ENCODE measurements at places on chromosomes 2 and 18.

GRCh38 chr18:8946066-8946838 lies 156.2 kb upstream of the NDUFV2 start:
- DNase-seq = no peak
- no peaks in the 10 kb centered on the region for H3K27me3 ChIP-seq
- H3K27ac ChIP-seq = peak overlapping the region; percentile 44
- peaks cover 65% of the 10 kb centered on the region for H3K4me1 ChIP-seq
- H3K36me3 ChIP-seq = peaks cover 5% of the 10 kb centered on the region
- no peak overlapping the region for H3K4me3 ChIP-seq

GRCh38 chr2:23545396-23545795 lies 160.4 kb downstream of the KLHL29 start:
- H3K36me3 ChIP-seq = no peaks in the 10 kb centered on the region
- no peak overlapping the region for H3K27ac ChIP-seq

- H3K27ac ChIP-seq = no peak overlapping the region
- no peak for DNase-seq
- no peaks in the 10 kb centered on the region for H3K27me3 ChIP-seq
- no peaks in the 10 kb centered on the region for H3K36me3 ChIP-seq
- no peaks in the 10 kb centered on the region for H3K4me1 ChIP-seq
These were observed 99.0 kb downstream of the MBD2 start for GRCh38 chr18:54125429-54125828.

DNA sequence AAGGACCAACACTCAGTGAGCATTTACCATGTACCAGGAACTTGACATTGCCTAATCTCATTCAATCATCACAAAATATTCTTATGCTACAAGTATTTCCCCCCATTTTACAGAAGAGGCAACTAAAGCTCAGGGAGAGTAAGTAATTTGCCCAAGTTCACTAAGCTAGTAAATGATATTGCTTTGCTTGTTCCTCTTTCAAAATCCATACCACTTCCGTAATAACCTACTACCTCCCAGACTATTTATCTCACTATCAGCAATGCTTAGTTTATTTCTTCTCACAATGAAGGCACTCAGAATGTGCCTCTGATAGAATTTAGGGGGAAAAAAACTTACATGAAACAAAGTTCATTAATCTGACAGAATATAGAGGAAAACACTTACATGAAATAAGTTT lies 1070.9 kb upstream of the FANCL start:
- H3K27me3 ChIP-seq = no peaks in the 10 kb centered on the region
- no peak for DNase-seq
- H3K4me3 ChIP-seq = no peak overlapping the region
- no peak overlapping the region for H3K27ac ChIP-seq

DNA sequence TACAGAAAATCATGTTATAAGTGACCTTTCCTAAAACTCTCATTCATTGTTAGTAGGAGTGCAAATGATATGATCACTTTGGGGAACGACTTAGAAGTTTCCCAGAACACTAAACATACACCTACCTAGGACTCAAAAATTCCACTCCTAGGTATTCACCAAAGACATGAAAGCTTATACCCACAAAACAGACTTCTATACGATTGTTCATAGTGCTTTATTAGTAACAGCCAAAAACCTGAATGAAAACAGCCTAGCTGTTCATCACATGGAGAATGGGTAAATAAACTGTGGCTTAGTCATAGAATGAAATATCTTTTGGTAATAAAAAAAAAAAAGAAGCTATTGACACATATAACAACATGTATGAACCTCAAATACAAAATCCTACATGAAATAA lies 8.8 kb downstream of the NOL10 start:
- no peaks in the 10 kb centered on the region for H3K27me3 ChIP-seq
- H3K4me3 ChIP-seq = no peak overlapping the region
- H3K4me1 ChIP-seq = no peaks in the 10 kb centered on the region
- H3K36me3 ChIP-seq = peaks cover 5% of the 10 kb centered on the region
- DNase-seq = no peak
- H3K27ac ChIP-seq = no peak overlapping the region

DNA sequence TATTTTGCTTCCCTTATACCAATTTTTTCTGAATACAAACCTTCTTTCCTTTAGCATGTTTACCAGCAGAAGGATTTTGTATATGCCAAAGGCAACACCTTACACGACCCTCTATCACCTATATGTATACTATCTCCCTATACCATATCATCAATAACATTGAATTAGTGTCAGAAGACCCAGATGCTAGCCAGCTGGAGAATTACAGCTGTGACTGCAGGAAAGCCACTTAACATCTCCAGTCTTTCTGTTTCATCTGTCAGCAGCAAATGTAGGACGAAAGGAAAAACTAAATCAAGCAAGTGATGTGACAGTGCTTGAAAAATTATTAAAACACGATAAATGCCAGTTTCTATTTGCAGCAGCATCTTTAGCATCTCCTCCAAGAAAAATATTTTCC lies 193.7 kb downstream of the STK39 start:
- H3K4me3 ChIP-seq = no peak overlapping the region
- no peaks in the 10 kb centered on the region for H3K27me3 ChIP-seq
- no peak for DNase-seq
- peaks cover 20% of the 10 kb centered on the region for H3K36me3 ChIP-seq
- H3K27ac ChIP-seq = no peak overlapping the region
- no peaks in the 10 kb centered on the region for H3K4me1 ChIP-seq

DNA sequence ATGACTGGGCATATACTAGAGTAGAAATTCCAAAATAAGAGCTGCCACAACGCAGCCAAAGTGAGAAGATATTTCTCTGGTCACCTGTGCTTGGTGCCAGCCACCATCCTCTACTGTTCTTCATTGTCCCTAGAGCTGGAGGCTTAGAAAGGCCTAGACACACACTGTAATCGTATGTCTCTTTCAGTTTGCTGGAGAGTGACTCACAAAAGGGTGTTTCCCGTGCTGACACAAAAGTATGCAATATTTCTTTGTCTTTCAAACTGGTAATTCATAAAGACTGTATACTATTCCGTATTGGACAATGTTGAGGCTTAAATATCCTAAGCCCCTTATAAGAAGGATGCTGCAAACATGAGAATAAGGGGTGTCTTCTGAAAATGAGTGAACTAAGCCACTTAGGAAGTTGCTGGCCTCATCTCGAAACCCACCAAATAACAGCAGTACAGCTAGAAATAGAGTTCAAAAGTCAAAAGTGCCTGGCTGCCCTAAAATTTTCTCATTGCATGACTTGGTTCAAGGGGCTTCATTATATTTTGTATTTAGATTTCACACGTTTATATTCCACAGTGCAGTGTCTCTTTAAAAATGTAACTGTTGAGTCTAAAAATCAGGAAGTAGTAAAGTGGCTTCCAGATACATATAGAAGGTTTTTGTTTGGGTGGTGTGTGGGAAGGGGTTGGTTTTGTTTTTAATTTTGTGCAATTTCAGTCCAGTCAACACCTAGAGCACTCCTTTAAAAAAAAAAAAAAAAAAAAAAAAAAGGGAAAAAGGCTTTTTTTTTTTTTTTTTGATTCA lies 601.1 kb downstream of the ARHGAP15 start:
- peaks cover 17% of the 10 kb centered on the region for H3K4me1 ChIP-seq
- H3K36me3 ChIP-seq = no peaks in the 10 kb centered on the region
- no peak overlapping the region for H3K4me3 ChIP-seq
- H3K27me3 ChIP-seq = no peaks in the 10 kb centered on the region

DNA sequence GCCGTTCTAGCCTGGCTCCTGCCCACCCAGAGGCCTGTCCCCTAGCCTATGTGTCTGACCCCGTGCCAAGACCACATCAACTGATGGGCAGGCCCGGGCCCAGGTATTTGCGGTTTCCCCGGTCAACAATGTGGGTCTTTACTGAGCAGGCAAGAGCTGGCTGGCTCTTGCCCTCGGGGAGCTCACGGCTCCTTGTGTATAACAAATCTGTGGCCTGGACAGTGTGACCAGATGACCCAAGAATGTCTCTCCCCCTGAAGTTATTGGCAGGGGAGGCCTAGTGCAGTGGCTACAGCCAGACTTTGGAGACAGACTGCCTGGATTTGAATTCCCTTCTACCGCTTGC lies 179.6 kb downstream of the KLHL29 start:
- no peak overlapping the region for H3K27ac ChIP-seq
- DNase-seq = no peak
- no peaks in the 10 kb centered on the region for H3K27me3 ChIP-seq
- peaks cover 8% of the 10 kb centered on the region for H3K4me1 ChIP-seq
- H3K4me3 ChIP-seq = no peak overlapping the region

DNA sequence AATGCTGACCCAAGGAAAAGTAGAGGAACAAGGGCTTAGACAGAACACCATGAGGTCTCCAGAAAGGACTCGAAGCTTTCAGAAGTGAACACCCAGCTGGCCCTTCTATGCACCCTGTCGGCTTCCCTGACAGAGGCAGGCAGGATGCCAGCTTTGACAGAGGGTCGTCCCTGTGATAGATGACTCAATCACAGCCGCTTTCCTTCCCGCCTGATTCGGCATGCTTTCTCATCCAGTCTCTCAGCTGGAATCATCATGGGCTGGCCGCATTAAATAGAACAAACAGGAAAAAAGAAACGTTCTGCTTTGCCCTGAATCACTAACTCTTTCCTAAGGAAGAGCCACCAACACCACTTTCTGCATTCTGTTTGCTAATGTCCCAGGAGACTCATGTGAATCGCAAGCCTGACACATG lies 140.3 kb upstream of the RAB12 start:
- no peaks in the 10 kb centered on the region for H3K4me1 ChIP-seq
- no peak for DNase-seq
- H3K36me3 ChIP-seq = no peaks in the 10 kb centered on the region
- H3K27ac ChIP-seq = no peak overlapping the region
- H3K27me3 ChIP-seq = peaks cover 87% of the 10 kb centered on the region

GRCh38 chr18:56309104-56309503 lies 329.3 kb downstream of the TXNL1 start:
- no peaks in the 10 kb centered on the region for H3K4me1 ChIP-seq
- H3K27me3 ChIP-seq = peaks cover 39% of the 10 kb centered on the region
- no peak overlapping the region for H3K27ac ChIP-seq
- no peak overlapping the region for H3K4me3 ChIP-seq
- no peaks in the 10 kb centered on the region for H3K36me3 ChIP-seq
- no peak for DNase-seq

DNA sequence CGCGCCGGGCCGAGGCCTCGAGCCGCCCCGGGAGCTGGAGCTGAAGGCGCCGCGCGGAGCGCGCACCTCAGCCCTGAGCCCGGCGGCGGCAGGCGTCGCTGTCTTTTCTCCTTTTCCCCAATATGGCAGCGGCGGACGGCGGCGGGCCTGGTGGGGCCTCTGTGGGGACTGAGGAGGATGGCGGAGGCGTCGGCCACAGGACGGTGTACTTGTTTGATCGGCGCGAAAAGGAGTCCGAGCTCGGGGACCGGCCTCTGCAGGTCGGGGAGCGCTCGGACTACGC lies 369 bp downstream of the SMCHD1 start:
- H3K4me1 ChIP-seq = peaks cover 9% of the 10 kb centered on the region
- DNase-seq = no peak
- H3K27me3 ChIP-seq = no peaks in the 10 kb centered on the region
- peak overlapping the region; percentile 95 for H3K27ac ChIP-seq
- H3K4me3 ChIP-seq = peak overlapping the region; percentile 92

DNA sequence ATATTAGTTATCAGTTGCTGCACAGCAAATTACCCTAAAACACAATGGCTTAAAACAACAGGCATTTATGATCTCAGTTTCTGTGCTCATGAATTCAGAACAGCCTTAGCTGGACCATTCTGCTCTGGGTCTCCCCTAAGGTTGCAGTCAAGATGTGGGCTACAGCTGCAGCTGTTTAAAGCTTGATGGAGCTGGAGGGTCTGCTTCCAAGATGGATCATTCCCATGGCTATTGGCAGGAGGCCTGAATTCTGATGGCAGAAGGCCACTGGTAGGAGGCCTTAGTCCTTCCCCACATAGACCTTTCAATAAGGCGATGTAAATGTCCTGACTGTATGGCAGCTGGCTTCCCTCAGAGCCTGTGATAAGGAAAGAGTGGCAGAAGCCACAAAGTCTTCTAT lies 118.6 kb upstream of the SERPINE2 start:
- peaks cover 15% of the 10 kb centered on the region for H3K4me1 ChIP-seq
- no peak overlapping the region for H3K27ac ChIP-seq
- no peaks in the 10 kb centered on the region for H3K36me3 ChIP-seq
- no peak for DNase-seq

- H3K27me3 ChIP-seq = no peaks in the 10 kb centered on the region
- no peak for DNase-seq
- H3K27ac ChIP-seq = no peak overlapping the region
These were observed 69.7 kb downstream of the FEZ2 start for GRCh38 chr2:36528274-36528673.

DNA sequence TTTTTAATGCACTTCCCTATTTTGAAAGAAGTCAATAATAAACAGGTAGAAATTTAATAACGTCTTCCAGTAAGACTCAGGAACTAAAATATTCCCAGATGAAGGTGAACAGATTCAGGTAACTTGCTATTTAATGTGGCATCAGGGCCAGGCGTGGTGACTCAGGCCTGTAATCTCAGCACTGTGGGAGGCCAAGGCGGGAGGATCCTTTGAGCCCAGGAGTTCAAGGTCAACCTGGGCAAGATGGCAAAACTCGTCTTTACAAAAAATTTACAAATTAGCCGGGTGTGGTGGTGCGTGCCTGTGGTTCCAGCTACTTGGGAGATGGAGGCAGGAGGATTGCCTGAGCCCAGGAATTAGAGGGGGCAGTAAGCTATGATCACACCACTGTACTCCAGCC lies 81.8 kb downstream of the NXPH2 start:
- no peak for DNase-seq
- no peaks in the 10 kb centered on the region for H3K36me3 ChIP-seq
- no peaks in the 10 kb centered on the region for H3K27me3 ChIP-seq
- H3K4me1 ChIP-seq = no peaks in the 10 kb centered on the region
- no peak overlapping the region for H3K27ac ChIP-seq

DNA sequence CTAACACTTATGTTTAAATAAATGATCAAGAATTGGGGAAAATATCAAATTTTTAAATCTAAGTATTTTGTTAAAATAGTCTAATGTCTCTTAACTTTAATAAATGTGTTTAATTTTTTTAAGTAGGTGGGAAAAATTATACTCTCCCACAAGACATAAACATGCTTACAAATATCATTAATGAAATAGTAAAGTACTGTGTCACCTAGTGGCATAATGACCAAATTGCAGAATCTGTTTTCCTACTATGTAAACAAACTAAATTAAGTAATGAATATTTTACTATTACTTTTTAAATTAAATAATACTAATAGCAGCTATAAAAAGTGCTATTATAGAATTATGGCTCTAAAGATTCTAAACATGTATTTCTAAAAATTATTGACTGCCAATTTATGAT lies 52.0 kb upstream of the CHAC2 start:
- H3K27me3 ChIP-seq = no peaks in the 10 kb centered on the region
- no peaks in the 10 kb centered on the region for H3K36me3 ChIP-seq
- no peak for DNase-seq
- H3K4me3 ChIP-seq = no peak overlapping the region
- H3K4me1 ChIP-seq = peaks cover 11% of the 10 kb centered on the region
- no peak overlapping the region for H3K27ac ChIP-seq

DNA sequence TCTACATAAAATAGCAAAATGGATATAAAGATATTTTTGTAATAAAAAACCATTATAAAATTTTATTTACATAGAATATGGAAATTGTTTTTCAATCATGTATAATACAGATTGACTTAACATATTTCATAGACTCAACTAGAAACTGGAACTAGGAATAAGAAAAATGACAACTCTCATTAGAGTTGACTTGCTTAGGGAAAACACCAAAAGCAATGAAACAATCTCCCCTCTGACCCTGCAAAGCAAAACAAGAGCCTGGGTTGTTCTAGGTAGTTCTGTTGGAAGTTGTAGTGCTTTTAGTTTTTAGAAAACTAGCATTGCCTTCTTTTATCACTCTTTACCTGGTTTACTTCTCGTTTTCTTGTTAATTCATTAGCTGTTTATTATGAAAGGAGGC lies 32.2 kb upstream of the MTIF2 start:
- H3K27me3 ChIP-seq = no peaks in the 10 kb centered on the region
- no peak for DNase-seq
- H3K4me1 ChIP-seq = no peaks in the 10 kb centered on the region
- H3K27ac ChIP-seq = no peak overlapping the region
